ENCODE measurements at places on chromosomes 2 and 18.

DNA sequence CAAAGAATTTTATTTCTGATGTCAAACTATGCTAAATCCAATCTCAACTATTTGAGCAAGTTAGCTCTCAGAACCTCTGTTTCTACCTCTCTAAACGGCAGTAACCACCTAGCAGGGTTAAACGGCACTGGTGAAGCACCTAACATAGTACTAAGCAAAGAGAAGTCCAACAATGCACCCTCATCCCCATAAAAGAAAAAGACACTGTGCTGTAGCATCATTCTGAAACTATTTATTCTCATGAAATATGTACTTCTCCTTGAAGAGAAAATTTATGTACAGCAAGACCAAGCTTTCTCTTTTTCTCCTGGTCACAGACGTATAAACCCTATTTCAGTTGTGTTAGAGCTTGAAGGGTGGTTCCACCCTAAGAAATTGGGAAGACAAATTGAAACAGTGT is 4.8 kb downstream of the MEX3C start:
- DNase-seq = no peak

DNA sequence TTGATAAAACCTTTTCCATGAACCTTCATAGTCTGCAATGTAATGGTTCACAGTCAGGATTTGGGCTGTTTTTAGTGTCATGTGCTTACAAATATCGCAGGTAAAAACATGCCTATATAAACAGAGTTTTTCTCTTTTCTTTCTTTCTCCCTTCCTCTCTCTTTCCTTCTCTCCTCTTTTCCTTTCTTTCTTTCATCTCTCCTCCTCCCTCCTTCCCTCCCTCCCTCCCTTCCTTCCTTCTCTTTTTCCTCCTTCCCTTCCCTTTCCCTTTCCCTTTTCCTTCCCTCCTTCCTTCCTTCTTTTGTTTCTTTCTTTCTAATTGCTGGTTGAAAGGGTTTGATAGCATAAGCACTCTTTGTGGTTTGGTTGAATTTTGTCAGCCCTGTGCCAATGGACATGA is 9.6 kb upstream of the NPPC start:
- no peak for DNase-seq

DNA sequence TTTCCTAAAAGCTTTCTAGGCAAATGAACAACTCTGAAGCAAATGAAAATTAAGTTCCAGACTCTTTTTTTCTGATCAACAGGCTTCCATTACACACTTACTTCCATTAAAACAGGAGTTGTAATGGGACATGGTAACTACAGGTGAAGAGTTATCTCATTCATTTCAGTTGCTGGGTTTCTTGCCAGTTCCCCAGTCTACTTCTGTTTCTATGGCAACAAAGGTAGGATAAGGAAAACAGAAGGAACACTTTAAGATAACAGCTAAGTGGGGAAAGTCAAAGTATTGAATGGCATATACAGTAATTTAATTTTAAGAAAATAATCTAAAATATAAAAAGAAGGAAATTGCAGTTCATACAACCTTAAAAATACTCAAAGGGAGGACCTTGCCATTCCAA is 25.1 kb downstream of the BAZ2B start:
- no peak for DNase-seq

GRCh38 chr2:28150994-28151393 is 241.7 kb upstream of the FOSL2 start:
- DNase-seq = no peak

- no peak for DNase-seq
Observed at GRCh38 chr18:56461151-56461550, 177.2 kb downstream of the TXNL1 start.

GRCh38 chr2:211835695-211836094 is 702.9 kb downstream of the ERBB4 start:
- no peak for DNase-seq

DNA sequence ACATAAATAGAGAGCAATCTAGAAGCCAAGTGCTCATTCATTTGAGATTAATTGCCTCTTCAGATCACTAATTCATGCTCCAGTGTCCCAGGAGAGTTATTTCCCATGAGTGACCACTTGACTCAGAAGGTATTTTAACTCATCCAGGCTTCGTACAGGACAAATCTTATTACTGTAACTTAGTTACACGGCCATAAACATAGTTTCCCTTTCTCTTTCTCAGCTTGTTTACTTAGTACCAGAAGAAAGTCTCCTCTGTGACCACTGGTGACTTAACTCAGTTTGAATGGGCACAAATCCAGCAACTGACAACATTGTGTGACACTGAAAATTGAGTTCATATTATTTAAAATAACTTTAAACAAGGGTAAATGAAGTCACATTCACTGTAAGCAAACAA is 25.3 kb downstream of the MMADHC start:
- no peak for DNase-seq
